ENCODE measurements at places on chromosomes 3 and 15.

DNA sequence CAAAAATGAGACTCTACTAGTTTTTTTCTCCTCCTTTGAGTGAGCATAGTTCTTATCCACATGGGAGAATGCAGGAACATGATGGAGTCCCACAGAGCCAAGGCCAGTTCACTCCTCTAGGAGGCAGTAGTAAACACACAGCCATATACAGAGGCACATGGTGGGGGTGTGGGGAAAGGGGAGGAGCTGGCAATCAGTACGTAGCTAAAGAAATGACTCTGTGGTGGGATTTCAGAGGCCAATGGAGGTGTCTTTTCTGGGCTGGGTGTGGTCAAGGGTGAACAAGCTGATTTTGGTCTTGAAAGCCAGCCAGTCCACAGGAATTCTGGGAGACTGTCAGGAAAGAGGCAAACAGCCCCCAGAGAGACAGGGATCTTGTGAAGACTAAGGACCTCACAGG is 6.6 kb upstream of the RAB11A start:
- peak; percentile 55 for DNase-seq

- DNase-seq, result no peak
These were observed 79.2 kb upstream of the COL8A1 start for GRCh38 chr3:99559196-99559595.

DNA sequence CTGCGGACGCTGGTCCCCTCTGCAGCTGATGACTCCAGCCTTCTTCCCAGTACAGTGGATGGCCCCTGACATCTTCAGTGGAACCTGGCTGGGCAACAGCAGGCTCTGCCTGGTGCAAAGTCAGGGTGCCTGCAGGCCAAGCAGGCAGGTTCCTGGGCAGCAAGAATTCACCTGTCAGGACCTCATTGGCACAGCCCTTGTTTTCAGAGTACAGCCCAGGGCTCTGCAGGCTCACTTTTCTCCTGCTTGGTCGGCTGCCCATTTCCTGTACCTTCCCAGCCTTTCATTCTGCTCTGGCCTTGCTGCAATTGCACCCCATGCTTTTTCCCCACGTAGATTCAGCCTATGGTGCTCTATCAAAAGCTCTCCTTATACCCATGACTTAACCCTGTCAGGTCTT is 56.0 kb downstream of the LRTM1 start:
- no peak for DNase-seq

- no peak for DNase-seq
These were observed 169.6 kb downstream of the CFAP20DC start for GRCh38 chr3:58880182-58880581.

DNA sequence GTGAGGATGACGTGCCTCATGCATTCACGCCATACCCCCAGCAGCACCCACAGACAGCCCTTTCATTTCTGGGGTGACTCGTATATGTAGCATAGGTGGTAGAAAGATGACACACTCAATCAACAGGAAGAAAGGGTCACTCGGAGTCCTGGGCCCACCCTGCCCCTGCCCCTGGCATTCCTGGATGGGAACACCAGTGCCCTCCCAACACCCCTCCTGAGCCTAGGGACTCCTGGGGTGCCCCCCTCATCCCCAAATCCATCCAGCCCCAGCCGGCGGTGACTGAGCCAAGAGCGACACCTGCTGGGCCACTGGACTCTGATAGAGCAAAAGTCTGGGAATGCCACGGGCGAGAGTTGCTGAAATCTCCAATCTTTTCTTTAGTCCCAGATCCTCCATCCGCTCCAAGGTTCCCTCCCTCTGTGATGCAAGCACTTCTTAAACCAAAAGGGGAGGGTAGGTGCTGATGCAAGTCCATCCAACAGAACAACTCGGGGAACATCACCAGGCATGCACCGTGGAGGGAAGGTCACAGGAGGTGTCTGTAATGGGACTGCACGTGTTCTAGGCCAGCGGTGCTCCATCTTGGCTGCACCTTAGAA is 31.1 kb downstream of the ACAN start:
- DNase-seq, result peak; percentile 45

All from NCI-H226 (cell line).